Stimulated activated CD8-positive, alpha-beta memory T cell treated with anti-CD3 and anti-CD28 coated beads, Interleukin-4, amount 100 ng/mL, for 1 hour (primary cell): ENCODE measurements at places on chromosomes 13 and 19.

- DNase-seq: no peak
These were observed 56.0 kb downstream of the ZAR1L start for GRCh38 chr13:32259116-32259515.

DNA sequence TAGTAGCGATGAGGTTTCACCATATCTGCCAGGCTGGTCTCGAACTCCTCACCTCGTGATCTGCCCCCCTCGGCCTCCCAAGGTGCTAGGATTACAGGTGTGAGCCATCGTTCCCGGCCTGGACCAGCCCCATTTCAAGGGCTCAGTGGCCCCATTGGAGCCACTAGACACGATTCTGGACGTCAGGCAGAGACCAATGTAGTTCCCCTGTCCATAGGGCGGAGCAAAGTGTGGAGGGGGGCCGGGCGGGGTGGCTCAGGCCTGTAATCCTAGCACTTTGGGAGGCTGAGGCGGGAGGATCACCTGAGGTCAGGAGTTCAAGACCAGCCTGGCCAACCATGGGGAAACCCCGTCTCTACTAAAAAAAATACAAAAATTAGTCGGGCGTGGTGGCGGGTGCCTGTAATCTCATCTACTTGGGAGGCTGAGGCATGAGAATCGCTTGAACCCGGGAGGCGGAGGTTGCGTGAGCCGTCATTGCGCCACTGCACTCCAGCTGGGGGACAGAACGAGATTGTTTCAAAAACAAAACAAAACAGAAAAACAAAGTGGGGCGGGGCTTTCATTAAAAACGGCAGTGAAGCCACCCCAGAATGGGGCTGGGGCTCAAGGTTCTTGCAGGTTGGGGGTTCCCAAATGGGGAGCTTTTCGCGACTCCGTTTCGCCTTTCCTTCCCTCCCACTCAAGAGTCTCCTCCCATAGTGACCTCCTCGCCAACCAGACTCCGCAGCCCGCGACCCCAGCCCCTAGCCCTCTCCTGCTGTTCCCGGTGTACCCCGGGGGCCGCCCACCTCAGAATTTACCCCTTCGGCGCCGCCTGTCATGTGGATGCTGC lies 758 bp upstream of the TECR start:
- DNase-seq: no peak

DNA sequence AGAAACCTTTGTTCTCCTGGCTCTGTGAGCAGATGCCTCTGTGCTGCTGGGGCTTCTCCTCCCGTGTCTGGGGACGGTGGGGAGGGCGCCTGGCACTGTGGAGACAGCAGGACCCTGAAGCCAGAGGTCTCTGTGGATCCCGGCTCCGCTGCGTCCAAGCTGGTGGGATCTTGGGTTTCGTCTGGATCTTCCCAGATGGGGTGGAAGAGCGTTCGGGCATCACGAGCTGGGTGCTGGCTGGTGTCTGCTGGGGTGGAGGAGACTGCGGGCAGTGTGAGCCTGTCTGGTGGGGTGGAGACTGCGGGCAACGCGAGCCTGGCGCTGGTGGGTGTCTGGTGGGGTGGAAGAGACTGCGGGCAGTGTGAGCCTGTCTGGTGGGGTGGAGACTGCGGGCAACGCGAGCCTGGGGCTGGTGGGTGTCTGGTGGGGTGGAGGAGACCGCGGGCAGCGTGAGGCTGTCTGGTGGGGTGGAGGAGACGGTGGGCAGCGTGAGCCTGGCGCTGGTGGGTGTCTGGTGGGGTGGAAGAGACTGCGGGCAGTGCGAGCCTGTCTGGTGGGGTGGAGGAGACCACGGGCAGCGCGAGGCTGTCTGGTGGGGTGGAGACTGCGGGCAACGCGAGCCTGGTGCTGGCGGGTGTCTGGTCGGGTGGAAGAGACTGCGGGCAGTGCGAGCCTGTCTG lies 5.6 kb downstream of the TEX29 start:
- no peak for DNase-seq

- no peak for DNase-seq
These were observed 12.3 kb upstream of the BSG start for GRCh38 chr19:560121-560520.

GRCh38 chr19:35734273-35734672 lies 8.0 kb downstream of the IGFLR1 start:
- DNase-seq: no peak

DNA sequence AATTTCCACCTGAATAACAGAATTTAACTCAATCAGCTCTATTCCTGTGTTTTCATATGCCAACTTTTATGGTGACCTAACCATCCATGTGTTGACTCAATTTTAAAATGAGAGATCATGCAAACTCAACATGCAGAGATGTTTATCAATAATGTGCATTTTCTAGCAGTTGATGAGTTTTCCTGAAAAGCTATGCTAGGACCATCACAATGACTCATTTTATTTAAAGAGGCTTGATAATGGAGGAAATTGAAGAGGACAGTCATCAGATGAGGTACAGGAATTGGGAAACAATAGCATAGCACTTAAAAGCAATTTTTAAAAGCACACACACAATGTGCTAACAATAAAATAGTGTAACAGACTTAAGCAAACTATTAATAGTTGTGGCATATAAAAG lies 127.1 kb downstream of the VWA8 start:
- no peak for DNase-seq

GRCh38 chr19:46849610-46850009 lies 1.0 kb downstream of the AP2S1 start:
- no peak for DNase-seq

GRCh38 chr13:101307181-101307701 lies 109.1 kb downstream of the NALCN start:
- DNase-seq: no peak

DNA sequence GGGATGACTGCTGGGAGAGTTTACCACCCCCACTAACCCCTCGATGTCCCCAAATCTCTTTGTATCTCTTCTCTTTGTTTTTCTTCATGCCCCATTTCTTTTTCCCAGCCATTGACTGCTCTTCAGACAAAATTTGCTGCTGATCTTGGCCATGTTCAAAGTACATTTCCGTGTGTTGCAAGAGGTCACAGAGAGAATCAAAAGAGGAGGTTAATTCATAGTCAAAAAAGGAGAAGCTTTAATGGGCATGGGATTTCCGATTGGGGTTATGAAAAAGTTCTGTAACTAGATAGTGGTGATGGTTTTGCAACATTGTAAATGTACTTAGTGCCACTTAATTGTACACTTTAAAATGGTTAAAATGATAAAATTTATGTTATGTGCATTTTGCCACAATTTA lies 121.1 kb downstream of the FLT1 start:
- no peak for DNase-seq

- peak; percentile 46 for DNase-seq
These were observed 34.4 kb downstream of the GSX1 start for GRCh38 chr13:27826379-27827353.

- no peak for DNase-seq
These were observed 89.9 kb downstream of the COL4A1 start for GRCh38 chr13:110217085-110217484.

- DNase-seq: no peak
These were observed 409.0 kb downstream of the COG6 start for GRCh38 chr13:40064154-40065097.

GRCh38 chr19:38793177-38793576 lies 4.2 kb downstream of the LGALS7B start:
- DNase-seq: no peak

DNA sequence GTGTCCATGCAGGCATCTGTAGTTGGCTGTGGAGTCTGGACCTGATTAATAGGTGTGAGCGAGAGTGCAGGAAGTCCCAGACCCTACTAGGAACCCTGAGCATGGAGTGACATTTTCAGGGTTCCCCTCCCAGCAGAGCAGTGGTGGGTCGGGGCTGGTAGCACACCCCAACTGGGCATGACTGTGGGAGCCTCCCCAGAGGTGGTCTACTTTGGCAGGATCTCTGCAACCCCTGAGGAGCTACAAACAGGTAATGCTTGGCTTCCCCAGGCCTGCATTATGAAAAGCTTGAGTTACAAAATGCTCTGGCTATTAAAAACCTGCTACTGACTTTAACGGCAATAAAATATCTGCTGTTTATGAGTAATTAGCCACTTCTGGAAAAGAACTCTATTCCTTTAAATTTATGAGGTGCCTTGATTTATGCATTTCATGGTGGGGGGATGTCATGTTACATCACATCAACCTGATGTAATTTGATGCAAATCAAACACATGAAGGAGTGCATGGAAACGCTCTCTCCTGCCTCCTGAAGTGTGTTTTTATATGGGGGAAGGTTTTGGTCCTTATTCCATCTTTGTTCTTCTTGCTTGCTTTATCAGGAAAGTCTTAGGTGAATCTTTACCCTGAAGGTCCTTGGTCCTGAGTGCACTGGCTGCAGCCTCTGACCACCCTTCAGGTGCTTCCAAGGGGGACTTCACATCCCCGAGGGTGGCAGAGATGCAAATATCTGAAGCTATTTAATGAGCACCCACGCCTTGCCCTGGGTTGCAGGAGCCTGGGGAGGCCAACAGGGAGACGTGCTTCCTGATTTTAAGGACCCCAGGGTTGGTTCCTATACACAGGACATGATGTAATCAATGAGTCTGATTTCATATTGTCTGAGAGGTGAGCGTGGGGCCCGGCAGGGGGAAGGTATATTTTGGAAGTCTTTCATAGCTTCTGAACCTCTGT lies 54.0 kb downstream of the ZNF536 start:
- DNase-seq: no peak

DNA sequence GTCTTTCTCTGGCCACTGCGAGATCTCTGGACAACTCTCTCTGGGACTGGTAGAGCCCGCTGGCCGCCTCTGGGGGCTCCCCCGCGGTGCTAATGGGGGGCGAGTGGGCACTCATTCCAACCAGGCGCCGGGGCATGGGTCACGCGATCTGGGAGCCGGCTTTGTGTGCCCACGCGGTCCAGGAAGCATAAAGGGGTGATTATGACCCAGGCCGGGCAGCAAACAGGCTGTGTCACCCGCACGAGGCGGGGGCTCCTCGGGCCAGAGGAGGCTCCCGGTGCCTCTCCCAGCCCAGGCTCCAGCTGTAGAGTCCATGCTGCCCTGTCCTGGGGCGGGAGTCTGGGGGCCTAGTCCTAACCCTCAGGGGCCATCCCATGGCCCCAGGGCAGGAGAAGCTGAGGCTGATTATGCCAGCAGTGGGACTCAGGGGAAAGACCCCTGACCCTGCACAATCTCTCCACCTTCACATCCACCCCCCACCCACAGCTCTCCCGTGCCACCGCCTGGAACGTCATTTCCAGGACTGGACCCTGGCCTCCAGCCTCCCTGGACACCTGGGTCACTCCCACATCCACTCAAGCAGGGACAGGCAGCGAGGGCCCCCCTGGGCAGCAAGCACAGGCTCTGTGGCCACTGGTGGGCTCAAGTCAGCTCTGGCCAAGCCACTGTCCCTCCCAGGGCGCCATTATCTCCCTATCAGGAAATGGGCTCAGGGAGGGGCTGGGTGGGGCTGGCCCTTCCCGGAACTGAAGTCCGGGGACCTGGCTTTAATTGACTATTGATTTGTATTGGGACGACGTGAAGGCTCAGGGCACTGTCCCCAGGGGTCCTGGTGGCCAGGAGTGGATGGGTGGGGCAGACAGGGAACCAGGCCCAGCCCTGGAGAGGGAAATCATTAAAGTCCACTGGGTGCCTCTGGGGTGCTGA lies 50.0 kb downstream of the PTPRS start:
- DNase-seq: no peak

GRCh38 chr13:110565296-110565695 lies 3.8 kb upstream of the RAB20 start:
- no peak for DNase-seq

DNA sequence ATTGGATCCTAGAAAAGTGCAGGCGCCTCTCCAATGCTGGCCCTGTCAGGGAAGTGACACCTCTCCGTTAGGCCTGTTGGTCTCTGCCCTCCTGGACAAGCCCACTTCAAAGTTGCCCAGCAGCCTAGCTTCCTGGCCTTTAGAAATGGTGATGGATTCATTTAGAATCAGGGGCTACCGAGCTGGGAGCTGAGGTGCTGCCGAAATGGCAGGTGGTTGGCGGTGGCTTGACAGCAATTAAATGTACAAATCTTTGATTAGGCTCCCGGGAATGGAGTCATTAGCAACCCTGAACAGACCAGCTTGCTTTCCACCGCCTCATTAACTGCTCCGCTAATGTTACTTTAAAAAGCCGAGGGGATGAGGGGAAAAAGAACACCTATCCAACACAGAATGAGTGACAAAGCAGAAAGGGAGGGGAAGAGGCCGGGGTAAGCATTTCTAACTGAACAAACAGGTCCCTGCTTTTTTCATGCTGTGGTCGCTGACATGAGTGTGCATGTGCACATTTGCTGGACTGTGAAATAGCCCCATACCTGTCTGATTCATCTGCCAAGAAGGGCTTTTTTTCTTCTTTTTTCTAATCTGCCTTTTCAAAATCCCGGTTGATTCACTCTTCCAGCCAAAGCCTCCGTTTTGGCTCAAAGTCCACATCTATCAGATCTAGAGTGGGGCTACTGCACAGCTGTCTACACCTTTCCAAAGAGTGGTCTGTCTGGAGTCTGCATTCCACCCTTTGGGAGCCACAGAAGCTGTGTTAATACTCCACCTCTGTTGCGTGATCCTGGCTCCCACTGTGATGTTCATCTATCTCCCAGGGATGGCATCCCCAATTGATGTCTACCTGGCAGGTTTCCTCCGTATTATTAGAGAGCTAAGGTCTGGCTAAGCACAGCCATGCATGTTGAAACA lies 431.9 kb downstream of the COG6 start:
- DNase-seq: no peak

GRCh38 chr13:26996965-26997752 lies 174.5 kb downstream of the USP12 start:
- DNase-seq: no peak

- no peak for DNase-seq
These were observed 1.3 kb downstream of the NAT14 start for GRCh38 chr19:55486043-55486970.

- DNase-seq: peak; percentile 49
These were observed 5.9 kb upstream of the EHD2 start for GRCh38 chr19:47707135-47707925.

GRCh38 chr13:60229708-60230272 lies 66.1 kb upstream of the DIAPH3 start:
- no peak for DNase-seq

- DNase-seq: no peak
These were observed 32.3 kb downstream of the ITM2B start for GRCh38 chr13:48265217-48265815.

GRCh38 chr19:2923510-2923909 lies 21.3 kb downstream of the ZNF77 start:
- no peak for DNase-seq

GRCh38 chr13:95643936-95644598 lies 439 bp downstream of the DZIP1 start:
- no peak for DNase-seq

DNA sequence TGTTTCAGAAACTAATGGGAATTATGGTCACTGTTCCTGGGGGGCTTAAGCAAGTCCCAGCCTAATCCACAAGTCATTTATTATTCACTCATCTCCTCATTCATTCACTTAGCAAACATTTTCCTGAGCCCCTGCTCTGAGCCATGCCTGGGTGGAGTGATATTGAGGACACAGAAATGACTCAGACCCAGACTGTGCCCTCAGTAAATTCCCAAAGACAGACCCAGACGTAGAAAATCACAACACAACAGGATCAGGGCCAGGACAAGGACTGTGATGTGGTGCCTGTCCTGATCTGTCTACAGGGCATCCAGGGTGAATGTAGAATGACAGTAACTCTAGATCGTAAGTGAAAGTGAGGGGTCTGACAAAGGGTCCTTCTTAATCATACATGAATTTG lies 7.0 kb upstream of the SPACA6 start:
- DNase-seq: no peak

GRCh38 chr19:49488863-49489537 lies 1.6 kb downstream of the RPL13A start:
- DNase-seq: no peak

GRCh38 chr19:37467608-37468090 lies 405 bp upstream of the ZNF569 start:
- DNase-seq: no peak

GRCh38 chr19:11657307-11657706 lies 60.0 kb downstream of the ZNF627 start:
- DNase-seq: no peak
